ENCODE measurements at places on chromosomes 1 and 21.

- DNase-seq: no peak
Observed at GRCh38 chr1:97007840-97008604, 286.4 kb downstream of the PTBP2 start.

- no peak for DNase-seq
Observed at GRCh38 chr1:29655145-29655544, 418.8 kb downstream of the PTPRU start.

DNA sequence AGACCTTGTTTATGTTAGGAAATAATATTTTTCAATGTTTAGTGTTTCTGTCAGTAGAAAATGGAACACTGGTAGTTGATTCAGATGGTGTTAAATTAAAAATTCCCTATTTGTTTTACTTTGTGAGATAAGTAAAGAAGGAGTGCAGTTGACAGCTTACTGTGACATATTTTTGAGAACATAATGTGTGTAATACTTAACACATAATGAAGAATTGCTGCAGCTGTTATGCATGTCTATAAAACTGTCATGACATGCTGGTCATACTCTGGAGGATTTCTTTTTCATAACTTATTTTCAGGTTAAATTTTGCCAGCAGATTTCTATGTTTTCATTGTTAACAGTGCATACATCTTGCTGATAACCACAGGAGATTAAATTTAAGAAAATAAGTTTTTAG is 296.1 kb downstream of the CTH start:
- no peak for DNase-seq

GRCh38 chr1:229064320-229065168 is 206.4 kb upstream of the RAB4A start:
- DNase-seq: no peak

GRCh38 chr1:222090103-222090502 is 348.2 kb upstream of the DUSP10 start:
- DNase-seq: peak; percentile 88

DNA sequence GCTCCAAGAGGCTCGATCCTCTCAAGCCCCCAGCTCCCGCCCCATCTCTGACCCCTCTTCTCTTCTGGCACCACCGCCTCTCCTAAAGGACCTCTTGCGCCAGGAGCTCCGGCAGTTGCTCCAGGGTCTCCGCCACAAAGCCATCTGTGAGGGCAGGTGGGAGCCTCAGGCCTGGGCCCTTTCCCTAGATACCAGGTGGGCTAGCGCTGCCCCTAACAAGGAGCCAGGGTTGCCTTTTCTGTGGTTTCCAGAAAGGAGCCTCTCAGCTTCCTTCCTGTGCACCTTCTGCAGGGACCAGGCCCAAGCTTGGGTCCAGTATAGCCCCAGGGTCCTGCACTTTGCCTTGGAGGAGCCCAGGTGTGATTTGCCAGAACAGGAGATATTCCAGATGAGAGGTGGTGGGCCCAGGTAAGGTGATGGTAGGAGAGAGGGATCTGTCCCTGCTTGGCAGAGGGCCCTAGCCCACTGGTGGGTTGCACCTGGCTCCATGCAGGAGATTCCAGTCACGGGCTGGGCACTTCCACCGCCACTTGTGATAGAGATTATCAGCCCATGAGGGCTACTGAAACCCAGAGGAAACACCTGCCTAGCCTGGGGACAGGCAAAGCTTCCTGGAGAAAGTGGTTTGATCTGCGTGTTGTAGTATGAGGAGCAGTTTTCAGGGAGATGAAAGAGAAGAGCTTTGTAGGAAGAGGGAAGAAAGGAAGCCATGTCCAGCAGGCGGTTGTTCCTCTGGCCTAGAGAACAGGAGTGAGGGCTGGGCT is 1.0 kb downstream of the CCDC24 start:
- DNase-seq: no peak

- no peak for DNase-seq
Observed at GRCh38 chr1:11342621-11343032, 69.6 kb downstream of the UBIAD1 start.

- no peak for DNase-seq
Observed at GRCh38 chr1:17075470-17076255, 21.8 kb upstream of the SDHB start.

DNA sequence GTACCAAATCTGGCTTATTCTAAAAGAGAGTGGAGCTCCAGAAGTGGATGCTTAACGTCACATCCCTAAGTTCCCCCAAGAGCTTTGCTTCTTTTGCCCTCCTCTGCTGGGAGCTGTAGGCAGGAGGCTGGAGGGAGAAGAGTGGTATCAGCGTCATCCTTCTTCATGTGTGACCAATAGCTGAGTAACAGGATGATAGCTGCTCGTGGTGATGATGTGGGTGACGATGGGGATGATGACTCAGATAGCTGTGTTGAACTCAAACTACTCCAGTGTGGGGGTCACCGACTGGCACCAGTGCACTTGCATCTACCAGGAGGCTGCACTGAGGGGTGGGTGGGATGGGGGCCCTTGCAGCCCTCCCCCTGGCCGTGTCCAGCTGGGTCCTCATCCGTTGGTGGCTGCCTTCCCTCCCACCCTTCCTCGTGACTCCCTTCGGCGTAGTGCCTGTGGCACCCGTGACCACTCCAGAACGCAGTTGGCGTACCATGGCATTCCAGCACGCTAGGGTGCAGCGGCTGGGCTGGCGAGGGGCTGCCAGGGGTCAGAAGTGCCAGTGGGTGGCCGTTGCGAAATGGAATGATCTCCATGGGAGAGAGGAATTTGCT is 1.1 kb downstream of the IGFN1 start:
- DNase-seq: peak; percentile 75

DNA sequence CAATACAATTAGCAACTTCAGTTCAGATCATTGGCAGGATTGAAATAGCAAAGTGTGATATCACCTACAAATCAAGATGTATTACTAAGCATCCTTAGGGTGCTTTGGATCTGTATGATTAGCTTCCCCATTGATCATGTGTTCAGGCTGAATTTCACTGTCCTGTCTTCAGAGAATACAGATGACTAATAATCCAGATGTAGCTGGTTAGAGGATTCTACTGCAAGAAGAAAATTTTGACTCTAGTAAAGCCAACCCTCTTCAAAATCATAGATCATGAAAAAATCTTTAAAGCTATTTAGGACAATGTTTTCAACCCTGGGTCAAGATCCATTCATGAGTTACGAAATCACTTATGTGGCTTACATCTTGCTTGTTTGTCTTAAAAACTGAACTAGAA is 184.4 kb downstream of the PTGER3 start:
- peak; percentile 59 for DNase-seq

- DNase-seq: no peak
Observed at GRCh38 chr1:92879316-92879968, 47.6 kb downstream of the RPL5 start.

GRCh38 chr1:7534061-7534825 is 236.9 kb upstream of the VAMP3 start:
- peak; percentile 16 for DNase-seq

GRCh38 chr1:183908079-183908478 is 103.2 kb downstream of the RGL1 start:
- no peak for DNase-seq

GRCh38 chr1:54359393-54360162 is 46.6 kb downstream of the SSBP3 start:
- peak; percentile 36 for DNase-seq

DNA sequence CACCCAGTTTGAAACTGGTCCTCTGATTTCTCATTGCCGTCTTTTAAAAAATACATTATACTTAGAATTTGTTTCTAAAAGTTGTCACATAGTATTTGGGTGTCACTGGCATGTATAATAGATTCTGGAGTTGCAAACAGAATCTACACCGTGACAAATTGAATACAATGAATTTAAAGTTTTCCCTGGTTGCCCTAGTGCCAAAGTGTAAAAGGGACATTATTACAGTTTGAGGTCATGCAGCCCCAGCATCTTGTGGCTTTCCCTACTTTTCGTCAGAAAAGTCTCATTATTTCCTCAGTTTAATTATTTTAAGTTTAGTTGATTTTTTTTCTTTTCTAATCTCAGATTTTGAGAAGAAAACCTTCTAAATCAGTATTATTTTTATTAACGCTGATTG is 155.9 kb downstream of the DISP1 start:
- DNase-seq: no peak

- peak; percentile 67 for DNase-seq
Observed at GRCh38 chr1:170885551-170885950, 49.8 kb upstream of the MROH9 start.

- no peak for DNase-seq
Observed at GRCh38 chr1:232851532-232851931, 46.3 kb downstream of the MAP10 start.

- no peak for DNase-seq
Observed at GRCh38 chr1:61708953-61709907, 15.7 kb downstream of the TM2D1 start.

DNA sequence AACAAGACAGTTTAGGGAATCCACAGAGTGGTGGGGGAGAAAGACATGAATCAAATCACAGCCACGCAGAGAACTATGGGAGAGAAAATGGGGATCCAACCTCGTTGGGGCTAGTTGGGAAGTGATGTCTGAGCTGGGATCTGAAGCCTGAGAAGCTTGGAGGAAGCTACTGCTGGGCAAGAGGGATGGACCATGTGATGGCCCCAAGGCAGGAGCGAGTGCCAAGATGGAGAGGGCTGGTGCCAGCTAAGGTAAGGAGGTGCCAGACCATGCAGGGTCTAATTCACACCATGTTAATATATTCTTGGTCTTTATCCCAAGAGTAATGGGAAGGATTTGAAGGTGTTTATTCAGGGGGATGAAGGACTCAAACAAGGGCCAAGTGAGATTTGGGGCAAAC is 18.2 kb upstream of the TCEA3 start:
- no peak for DNase-seq

- no peak for DNase-seq
Observed at GRCh38 chr21:33063907-33064622, 5.9 kb upstream of the OLIG1 start.

- DNase-seq: peak; percentile 73
Observed at GRCh38 chr1:45583666-45584350, at the start of gene NASP. Gene NASP (plus strand): TSS chr1:45584041. CDS start chr1:45584147, 106 bp downstream.

DNA sequence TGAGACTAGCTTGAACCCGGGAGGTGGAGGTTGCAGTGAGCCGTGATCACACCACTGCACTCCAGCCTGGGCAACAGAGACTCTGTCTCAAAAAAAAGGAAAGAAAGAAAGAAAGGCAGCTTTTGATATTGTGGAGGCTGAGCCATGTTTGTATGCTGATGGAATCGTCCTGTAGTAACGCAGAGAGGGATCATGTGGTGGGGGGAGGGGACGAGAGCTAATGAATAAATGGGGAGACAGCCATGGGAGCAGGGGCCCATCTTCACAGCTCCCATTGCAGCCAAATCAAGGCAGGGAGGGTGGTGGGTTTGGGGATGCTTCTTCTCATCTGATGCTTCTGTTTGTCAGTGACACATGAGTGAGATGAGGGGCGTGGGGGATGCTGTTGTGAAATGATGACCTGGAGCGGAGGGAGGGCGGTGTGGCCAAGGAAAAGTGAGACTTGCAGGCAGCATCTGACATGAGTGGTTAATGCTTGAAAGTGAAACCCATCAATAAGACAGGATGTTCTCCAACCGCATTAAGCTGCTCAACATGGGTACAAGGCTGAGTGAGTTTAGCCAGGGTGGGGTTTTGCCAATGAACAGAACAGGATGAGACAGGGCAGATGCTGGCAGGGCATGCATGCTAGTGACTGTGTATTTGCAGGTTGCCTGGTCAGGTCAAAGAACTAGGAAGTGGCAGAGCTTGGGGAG is 16.7 kb downstream of the SPATA21 start:
- DNase-seq: no peak

DNA sequence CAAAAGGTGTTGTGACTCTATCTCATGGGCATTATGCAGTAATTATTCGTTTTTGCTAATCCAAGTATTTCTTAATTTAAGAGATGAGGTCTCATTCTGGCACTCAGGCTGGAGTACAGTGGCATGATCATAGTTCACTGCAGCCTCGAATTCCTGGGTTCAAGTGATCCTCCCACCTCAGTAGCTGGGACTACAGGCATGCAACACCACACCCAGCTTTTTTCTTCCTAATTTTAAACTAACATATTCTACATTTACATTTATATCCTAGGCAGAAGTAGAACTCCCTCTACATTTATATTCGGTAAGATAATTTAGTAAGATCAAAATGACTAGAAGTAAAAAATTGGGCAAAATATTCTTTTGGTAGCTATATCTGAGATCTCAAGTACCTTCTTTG is 50.5 kb upstream of the RBM34 start:
- no peak for DNase-seq

DNA sequence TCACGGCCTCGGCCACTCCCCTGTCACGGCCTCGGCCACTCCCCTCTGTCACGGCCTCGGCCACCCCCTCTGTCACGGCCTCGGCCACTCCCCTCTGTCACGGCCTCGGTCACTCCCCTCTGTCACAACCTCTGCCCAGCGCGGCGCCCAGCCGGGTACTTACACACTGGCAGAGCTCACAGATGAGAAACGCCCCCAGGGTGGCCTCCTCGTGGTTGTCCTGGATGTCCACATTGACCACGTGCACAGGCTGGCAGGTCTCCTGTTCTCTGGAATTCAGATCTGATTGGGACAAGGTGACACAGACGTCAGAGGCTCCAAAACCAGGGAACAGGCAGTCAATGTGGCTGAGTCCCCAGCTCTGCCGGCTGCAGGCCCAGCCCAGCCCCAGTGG is 3.3 kb upstream of the TMEM240 start:
- peak; percentile 54 for DNase-seq

DNA sequence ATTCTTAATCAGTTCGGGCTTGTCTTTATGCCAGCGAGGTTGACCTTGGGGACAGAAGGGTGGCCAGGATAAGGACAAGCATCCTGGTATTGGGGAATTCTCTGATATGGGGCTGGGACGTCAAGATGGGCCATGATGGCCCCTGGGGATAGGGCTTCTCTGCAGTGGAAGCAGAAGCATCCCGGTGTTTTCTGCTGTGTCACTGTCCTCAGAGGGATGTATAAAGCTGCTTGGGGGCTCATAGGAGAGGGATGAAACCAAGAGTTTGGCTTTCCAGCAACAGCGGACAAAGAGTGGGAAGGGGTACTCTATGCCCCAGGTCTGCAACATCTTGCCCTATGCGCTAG is 1.4 kb upstream of the ATP1B1 start:
- DNase-seq: no peak

- no peak for DNase-seq
Observed at GRCh38 chr1:220732621-220733020, 15.5 kb upstream of the MTARC2 start.

DNA sequence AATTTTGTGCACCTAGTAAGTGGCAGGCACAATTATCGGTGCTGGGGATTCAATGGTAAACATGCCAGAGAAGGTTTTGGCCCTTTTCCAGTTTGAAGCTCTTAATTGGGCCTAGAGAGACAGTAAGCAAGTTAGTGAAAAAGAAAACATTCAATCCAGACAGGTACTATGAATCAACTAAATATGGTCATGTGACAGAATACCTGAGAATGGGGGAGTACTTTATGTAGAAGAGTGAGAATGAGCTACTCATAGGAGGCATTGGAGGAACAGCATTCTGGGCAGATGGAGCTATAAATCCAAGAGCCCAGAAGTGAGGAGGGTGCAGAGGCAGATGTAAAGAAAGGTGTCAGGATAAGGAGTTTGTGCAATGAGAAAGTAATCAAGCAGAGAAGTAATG is 1017.9 kb downstream of the ADGRL2 start:
- DNase-seq: no peak

DNA sequence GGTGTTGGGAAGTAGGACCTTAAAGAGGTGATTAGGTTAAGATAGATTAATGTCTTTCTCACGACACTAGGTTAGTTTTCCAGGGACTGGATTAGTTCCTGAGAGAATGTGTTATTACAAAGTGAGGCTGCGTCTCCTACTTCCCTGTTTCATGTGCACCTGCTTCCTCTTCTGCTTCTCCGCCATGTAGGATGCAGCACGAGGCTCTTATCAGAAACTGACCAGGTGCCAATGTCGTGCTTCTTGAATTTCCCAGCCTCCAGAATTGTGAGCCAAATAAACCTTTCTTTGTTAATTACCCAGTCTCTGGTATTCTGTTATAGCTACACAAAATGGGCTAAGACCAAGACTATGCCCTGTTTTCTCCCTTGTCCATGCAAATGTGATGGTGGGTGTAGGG is 152.2 kb upstream of the LMO4 start:
- no peak for DNase-seq

All from AG10803 (cell line).